ENCODE measurements at places on chromosomes 5 and 9. TPM values are rescaled to one million over a fixed set of nuclear protein-coding genes. Genes with fewer than 3 reads are reported as not detected.
A peak's percentile ranks its signal among the peaks of the same experiment; 100 is the strongest.

The DND1 gene
- total RNA-seq = under 0.01 TPM

The GABRA1 gene
- total RNA-seq = not detected

The KIF27 gene
- 4.8 TPM for total RNA-seq

The ABO gene
- not detected for total RNA-seq

DNA sequence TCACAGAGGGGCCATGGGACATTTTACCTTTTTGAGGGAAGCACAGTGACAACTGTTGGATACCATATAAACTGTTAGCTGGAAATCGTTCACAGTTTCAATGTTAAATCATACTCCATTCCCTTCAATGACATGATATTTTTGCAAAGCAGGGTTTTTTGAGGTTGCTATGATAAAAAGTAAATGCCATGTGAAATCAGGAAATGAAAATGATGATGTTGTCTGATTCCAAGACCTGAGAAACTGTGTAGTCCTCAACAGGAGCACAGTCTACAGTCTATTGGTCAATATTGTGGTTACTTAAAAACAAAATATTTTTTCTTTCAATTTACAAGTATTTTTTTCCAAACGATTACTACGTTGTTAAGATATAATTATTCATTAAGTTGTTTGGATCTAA lies 24.0 kb upstream of the ADAM19 start:
- peaks cover 5% of the 10 kb centered on the region for H3K4me1 ChIP-seq
- H3K27ac ChIP-seq = no peak overlapping the region
- no peak for DNase-seq
- no peak overlapping the region for H3K4me3 ChIP-seq
- H3K27me3 ChIP-seq = no peaks in the 10 kb centered on the region

GRCh38 chr9:3743901-3744413 lies 218.2 kb upstream of the RFX3 start:
- DNase-seq = no peak
- no peak overlapping the region for H3K4me3 ChIP-seq
- H3K27ac ChIP-seq = no peak overlapping the region
- H3K27me3 ChIP-seq = no peaks in the 10 kb centered on the region
- peaks cover 3% of the 10 kb centered on the region for H3K4me1 ChIP-seq

GRCh38 chr5:107519900-107520354 lies 150.8 kb downstream of the EFNA5 start:
- H3K4me1 ChIP-seq = peaks cover 4% of the 10 kb centered on the region
- H3K4me3 ChIP-seq = no peak overlapping the region

DNA sequence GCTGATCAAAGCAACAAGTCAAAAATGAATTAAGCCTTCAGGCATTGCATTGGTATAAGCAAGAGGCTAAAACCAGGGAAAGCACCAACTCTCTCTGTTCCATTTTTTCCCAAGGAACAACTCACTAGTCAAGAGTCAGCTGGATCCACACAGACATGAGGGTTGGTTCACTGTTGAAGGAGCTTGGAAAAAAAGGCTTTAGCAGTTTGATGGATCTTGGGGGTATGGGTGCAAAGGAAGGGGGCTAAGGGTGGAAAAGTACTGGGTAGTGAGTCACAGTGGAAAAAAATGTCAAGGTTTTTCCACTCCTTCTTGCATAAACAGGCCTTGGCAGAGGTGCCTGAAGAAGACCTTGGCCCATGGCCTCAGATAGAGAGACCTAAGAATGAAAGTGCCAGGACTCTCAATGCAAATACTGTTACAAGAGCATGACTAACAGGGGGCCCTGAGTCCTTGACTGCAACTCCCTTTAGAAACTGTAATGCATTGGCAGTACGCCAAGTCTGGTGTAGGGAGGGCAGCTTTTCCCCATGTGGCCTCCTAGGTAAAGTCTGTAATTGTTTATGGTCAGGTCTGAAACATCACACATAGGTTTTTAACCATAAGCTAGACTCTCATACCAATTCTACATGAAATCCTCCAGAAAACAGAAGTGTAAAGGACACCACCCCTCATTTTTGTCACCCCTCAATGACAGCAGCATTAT lies 23.7 kb downstream of the ACTL7A start:
- H3K27me3 ChIP-seq = no peaks in the 10 kb centered on the region
- H3K4me1 ChIP-seq = peaks cover 3% of the 10 kb centered on the region
- no peak overlapping the region for H3K27ac ChIP-seq
- no peaks in the 10 kb centered on the region for H3K36me3 ChIP-seq
- no peak overlapping the region for H3K4me3 ChIP-seq
- peak; percentile 76 for DNase-seq

GRCh38 chr9:28082671-28083070 lies 509.4 kb upstream of the C9orf72 start:
- H3K4me1 ChIP-seq = no peaks in the 10 kb centered on the region
- DNase-seq = no peak
- H3K36me3 ChIP-seq = no peaks in the 10 kb centered on the region
- no peaks in the 10 kb centered on the region for H3K27me3 ChIP-seq
- no peak overlapping the region for H3K4me3 ChIP-seq
- H3K27ac ChIP-seq = no peak overlapping the region

- no peaks in the 10 kb centered on the region for H3K27me3 ChIP-seq
- H3K36me3 ChIP-seq = no peaks in the 10 kb centered on the region
- no peaks in the 10 kb centered on the region for H3K4me1 ChIP-seq
Observed at GRCh38 chr9:100473276-100474081, 530 bp downstream of the TMEFF1 start.

- H3K4me1 ChIP-seq = no peaks in the 10 kb centered on the region
- no peaks in the 10 kb centered on the region for H3K36me3 ChIP-seq
- H3K27me3 ChIP-seq = no peaks in the 10 kb centered on the region
- no peak overlapping the region for H3K4me3 ChIP-seq
Observed at GRCh38 chr9:880725-881124, 39.2 kb downstream of the DMRT1 start.

DNA sequence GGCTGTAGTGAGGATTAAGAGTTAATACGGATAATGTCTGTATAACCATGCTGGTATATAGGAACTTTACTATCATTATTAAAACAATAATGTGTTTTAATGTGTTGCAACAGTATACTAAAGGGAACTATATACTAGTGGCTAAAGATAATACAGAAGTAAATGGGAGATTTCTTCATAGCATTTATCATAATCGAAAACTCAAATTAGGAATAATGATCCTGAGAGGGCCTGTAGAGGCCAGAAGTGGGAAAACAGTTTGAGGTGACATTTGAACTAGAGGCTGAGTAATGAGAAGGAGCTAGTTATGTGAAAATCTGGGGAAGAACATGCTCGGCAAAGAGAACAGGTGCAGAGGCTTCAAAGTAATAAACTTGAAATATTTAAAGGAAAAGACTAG lies 2.9 kb downstream of the TCERG1 start:
- no peak overlapping the region for H3K4me3 ChIP-seq
- H3K4me1 ChIP-seq = peaks cover 3% of the 10 kb centered on the region
- H3K27me3 ChIP-seq = no peaks in the 10 kb centered on the region
- H3K36me3 ChIP-seq = no peaks in the 10 kb centered on the region
- DNase-seq = no peak
- H3K27ac ChIP-seq = no peak overlapping the region

GRCh38 chr9:38747067-38747466 lies 27.1 kb upstream of the FAM240B start:
- no peak overlapping the region for H3K4me3 ChIP-seq
- no peak for DNase-seq
- no peaks in the 10 kb centered on the region for H3K36me3 ChIP-seq
- H3K4me1 ChIP-seq = no peaks in the 10 kb centered on the region
- H3K27ac ChIP-seq = no peak overlapping the region

DNA sequence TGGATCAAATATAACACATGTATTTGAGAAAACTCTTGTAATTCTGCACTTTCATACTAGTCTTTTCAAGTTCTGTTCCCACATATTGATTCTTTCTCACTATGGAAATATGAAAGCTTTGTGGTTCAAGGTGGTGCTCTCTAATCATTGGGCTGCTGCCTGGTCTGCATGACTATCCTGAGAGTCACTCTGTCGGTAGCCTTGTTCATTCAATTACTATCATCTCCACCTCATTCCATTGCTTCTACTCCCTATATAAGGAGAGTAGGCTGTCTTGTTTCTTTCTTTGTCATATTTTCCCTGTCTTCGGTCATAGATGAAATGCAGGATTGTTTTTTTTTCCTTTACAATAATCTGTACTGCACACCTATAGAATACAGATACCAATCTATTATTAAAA lies 341.4 kb upstream of the ACTBL2 start:
- H3K36me3 ChIP-seq = no peaks in the 10 kb centered on the region
- peak overlapping the region; percentile 51 for H3K27ac ChIP-seq
- H3K4me1 ChIP-seq = peaks cover 5% of the 10 kb centered on the region
- H3K27me3 ChIP-seq = no peaks in the 10 kb centered on the region
- H3K4me3 ChIP-seq = no peak overlapping the region

GRCh38 chr5:143426437-143426991 lies 23.0 kb upstream of the NR3C1 start:
- no peak overlapping the region for H3K4me3 ChIP-seq
- no peak for DNase-seq
- no peaks in the 10 kb centered on the region for H3K36me3 ChIP-seq

GRCh38 chr5:17477573-17478265 lies 20.3 kb upstream of the TAF11L2 start:
- H3K36me3 ChIP-seq = no peaks in the 10 kb centered on the region
- no peaks in the 10 kb centered on the region for H3K4me1 ChIP-seq
- no peak for DNase-seq
- no peak overlapping the region for H3K4me3 ChIP-seq
- no peak overlapping the region for H3K27ac ChIP-seq

- peaks cover 11% of the 10 kb centered on the region for H3K36me3 ChIP-seq
- DNase-seq = no peak
- H3K4me3 ChIP-seq = peak overlapping the region; percentile 81
- H3K27me3 ChIP-seq = no peaks in the 10 kb centered on the region
Observed at GRCh38 chr9:137552022-137552768, 516 bp downstream of the MRPL41 start.

- H3K27ac ChIP-seq = no peak overlapping the region
- H3K4me3 ChIP-seq = no peak overlapping the region
- H3K4me1 ChIP-seq = no peaks in the 10 kb centered on the region
- no peaks in the 10 kb centered on the region for H3K36me3 ChIP-seq
- peak; percentile 73 for DNase-seq
Observed at GRCh38 chr5:10367579-10367978, 14.1 kb downstream of the MARCHF6 start.

GRCh38 chr9:108162664-108163063 lies 673.1 kb upstream of the KLF4 start:
- DNase-seq = peak; percentile 94
- H3K36me3 ChIP-seq = no peaks in the 10 kb centered on the region
- H3K4me3 ChIP-seq = no peak overlapping the region
- no peaks in the 10 kb centered on the region for H3K27me3 ChIP-seq

GRCh38 chr5:157607371-157608161 lies 32.0 kb upstream of the ADAM19 start:
- H3K36me3 ChIP-seq = no peaks in the 10 kb centered on the region
- DNase-seq = no peak
- H3K27ac ChIP-seq = no peak overlapping the region
- peaks cover 5% of the 10 kb centered on the region for H3K4me1 ChIP-seq
- no peak overlapping the region for H3K4me3 ChIP-seq

- no peaks in the 10 kb centered on the region for H3K36me3 ChIP-seq
- no peak overlapping the region for H3K27ac ChIP-seq
- H3K4me1 ChIP-seq = no peaks in the 10 kb centered on the region
- no peaks in the 10 kb centered on the region for H3K27me3 ChIP-seq
Observed at GRCh38 chr9:88641456-88642240, 106.7 kb downstream of the NXNL2 start.

- DNase-seq = no peak
- H3K27me3 ChIP-seq = no peaks in the 10 kb centered on the region
- peaks cover 3% of the 10 kb centered on the region for H3K4me1 ChIP-seq
- H3K4me3 ChIP-seq = no peak overlapping the region
- no peak overlapping the region for H3K27ac ChIP-seq
- no peaks in the 10 kb centered on the region for H3K36me3 ChIP-seq
Observed at GRCh38 chr5:126847456-126847820, 70.5 kb downstream of the LMNB1 start.

GRCh38 chr9:16318516-16319060 lies 551.9 kb downstream of the BNC2 start:
- peaks cover 9% of the 10 kb centered on the region for H3K4me1 ChIP-seq
- no peak overlapping the region for H3K27ac ChIP-seq
- H3K36me3 ChIP-seq = no peaks in the 10 kb centered on the region
- H3K4me3 ChIP-seq = no peak overlapping the region
- no peaks in the 10 kb centered on the region for H3K27me3 ChIP-seq

DNA sequence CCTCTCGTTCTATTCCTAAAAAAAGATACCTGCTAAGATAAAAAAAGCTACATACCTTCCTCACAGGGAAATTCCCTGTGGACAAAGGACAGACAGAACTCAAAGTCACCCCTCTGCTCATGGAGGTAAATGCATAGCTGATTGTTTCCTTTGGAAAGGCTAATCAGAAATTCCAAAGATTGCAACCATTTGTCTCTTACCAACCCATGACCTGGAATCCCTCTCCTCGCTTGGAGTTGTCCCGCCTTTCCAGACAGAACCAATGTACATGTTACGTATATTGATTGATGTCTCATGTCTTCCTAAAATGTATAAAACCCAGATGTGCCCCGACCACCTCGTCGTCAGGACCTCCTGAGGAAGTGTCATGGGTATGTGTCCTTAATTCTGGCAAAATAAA lies 49.2 kb upstream of the LIFR start:
- H3K36me3 ChIP-seq = no peaks in the 10 kb centered on the region
- H3K27ac ChIP-seq = no peak overlapping the region
- no peak for DNase-seq
- H3K4me3 ChIP-seq = no peak overlapping the region
- H3K27me3 ChIP-seq = no peaks in the 10 kb centered on the region

GRCh38 chr5:76277736-76278135 lies 125.3 kb upstream of the IQGAP2 start:
- no peak for DNase-seq
- no peaks in the 10 kb centered on the region for H3K36me3 ChIP-seq
- no peaks in the 10 kb centered on the region for H3K4me1 ChIP-seq
- no peak overlapping the region for H3K27ac ChIP-seq

DNA sequence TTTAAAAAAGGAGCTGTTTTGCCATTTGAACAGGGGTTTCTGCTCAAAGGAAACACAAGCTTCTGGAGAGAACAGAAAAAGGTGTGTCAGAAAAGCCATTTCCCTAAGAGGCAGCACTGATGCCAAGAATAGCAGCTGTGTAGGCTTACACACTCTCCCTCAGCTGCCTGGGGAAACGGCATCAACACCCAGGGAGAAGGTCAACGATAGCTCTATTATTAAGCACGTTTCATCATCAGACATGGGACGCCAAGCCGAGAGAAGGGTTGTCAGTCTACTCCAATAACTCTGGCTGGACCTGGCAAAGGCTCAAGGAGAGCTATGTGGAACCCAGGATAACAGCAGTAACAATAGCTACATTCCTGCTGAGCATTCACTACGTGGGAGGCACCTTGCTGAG lies 314.2 kb downstream of the CDK5RAP2 start:
- H3K27ac ChIP-seq = no peak overlapping the region
- H3K4me1 ChIP-seq = no peaks in the 10 kb centered on the region
- peak; percentile 2 for DNase-seq
- no peaks in the 10 kb centered on the region for H3K27me3 ChIP-seq

GRCh38 chr9:110986529-110986928 lies 51.7 kb downstream of the LPAR1 start:
- DNase-seq = no peak
- H3K36me3 ChIP-seq = peaks cover 2% of the 10 kb centered on the region
- H3K4me3 ChIP-seq = no peak overlapping the region
- no peak overlapping the region for H3K27ac ChIP-seq
- peaks cover 2% of the 10 kb centered on the region for H3K4me1 ChIP-seq

Measured in fibroblast of lung (primary cell).